ENCODE measurements at places on chromosomes 3 and 15.

GRCh38 chr3:125643172-125643571, 47.9 kb upstream of the OSBPL11 start:
- DNase-seq: no peak

DNA sequence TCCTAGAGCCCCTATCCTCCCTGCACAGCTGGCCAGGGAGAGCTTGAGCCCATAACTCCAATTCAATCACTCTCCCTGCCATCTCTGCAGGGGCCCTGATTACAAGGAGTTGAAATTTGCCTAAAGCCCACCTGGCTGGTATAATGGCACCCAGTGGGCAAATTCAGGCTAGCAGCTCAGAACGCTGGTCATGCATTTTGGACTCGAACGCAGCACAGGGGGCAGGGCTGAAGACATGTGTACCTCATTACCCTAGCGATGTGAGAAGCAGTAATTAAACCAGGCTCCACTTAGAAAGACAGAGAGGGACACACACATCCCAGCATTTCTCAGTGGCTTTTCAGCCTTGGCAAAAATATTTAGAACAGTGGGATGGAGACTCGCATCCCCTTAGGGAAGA, 3.2 kb downstream of the INSYN1 start:
- no peak for DNase-seq

DNA sequence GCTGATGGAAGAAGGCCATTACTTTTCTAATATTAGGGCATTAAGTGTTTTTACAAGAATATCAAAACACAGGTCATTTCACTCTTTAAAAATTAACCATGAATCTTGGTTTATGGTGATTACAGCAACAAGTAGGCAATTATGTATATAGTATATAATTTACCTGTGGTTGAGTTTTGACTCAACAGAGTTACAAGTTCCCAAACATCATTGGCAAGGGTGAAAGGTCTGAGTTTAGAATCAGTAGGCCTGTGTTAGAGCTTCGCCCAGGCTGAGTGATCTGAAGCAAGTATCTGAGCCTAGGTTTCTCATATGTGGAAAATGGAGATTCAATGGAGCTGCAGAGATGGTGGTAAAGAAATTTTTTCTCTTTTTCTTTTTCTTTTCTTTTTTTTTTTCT, 25.1 kb upstream of the LPP start:
- DNase-seq: no peak

DNA sequence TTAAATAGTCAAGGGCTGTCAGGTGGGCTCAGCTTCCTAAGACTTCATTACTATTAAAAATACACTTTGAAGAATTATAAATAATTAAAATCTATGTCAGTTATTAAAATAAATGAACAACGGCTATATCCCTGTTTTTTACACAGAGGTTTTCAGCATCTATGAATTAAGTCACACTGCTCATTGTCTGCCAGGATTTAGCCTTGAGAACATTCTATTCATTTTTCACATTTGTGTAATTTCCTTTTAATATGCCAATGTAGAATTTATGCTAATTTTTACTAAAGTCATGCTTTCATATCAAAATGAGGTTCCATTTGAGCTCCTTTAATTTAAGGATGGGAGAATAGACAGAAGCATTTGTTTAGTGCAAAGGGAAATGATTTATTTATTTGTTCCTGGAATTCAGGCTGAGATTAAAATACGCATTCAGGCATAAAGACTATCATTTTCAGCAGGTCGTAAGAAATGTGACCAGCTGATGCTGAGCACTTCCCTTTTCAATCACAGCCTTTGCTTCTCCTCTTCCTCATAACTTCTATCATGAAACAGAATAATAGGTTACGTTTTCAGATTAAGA, 345.1 kb downstream of the MFSD1 start:
- DNase-seq: peak; percentile 45

GRCh38 chr3:43906849-43907507, 216.2 kb downstream of the ABHD5 start:
- no peak for DNase-seq

DNA sequence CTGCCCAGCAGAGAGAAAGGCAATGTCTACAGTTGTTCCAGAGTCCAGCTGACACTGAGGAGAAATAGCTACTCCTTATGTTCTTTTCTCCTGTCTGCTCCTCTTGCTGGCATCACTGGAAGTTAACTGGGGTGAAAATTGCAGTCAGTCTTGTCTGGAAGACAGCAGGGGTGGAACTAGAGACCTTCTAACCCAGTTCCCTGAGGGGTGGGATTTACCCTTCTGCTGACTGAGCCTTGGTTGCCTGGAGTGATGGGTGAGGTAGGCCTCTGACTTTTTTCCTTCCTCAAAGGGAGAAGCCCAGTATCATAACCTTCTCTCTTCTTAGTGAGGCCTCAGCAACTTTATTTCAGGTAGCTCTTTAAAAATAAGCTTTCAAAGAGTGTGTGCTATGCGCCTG, 16.2 kb downstream of the ZNF609 start:
- no peak for DNase-seq

GRCh38 chr15:83516935-83517334, 69.8 kb downstream of the SH3GL3 start:
- DNase-seq: no peak

DNA sequence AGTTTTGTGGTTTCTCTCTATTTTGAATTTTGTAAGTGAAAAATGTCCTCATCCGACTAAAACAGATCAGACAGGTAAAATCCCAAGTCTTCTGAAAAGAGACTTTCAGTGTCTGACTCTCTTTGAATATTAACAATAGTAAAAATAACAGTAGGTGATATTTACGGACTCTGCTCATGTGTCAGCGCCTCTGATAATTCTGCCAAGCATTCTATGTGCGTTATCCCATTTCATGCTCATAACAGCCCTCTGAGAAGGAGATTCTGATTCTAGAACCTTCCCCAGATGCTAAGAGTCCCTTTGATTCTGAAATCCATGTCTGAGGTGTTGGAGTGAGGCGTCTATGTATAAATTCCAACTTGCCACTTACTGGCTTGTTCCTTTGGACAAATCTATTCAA, 282.8 kb downstream of the FEZF2 start:
- no peak for DNase-seq

- no peak for DNase-seq
Observed at GRCh38 chr15:45498701-45499100, 23.9 kb downstream of the SLC30A4 start.

DNA sequence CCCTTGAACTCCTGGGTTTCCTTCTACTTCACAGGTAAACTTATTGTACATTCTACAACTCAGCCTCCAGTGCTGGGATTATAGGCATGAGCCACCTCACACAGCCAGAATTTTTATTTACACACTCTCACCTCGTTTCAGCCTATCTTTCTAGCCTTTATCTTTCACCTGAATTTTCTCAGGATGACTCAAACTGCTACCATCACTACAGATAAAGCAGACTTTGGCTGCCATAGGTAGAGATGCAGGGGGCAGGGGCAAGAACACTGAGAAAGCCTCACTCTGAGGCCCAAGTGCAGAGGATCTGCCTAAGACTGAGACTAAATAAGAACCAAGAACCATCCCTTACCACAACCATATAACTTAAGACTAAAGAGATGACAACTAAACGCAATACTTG, 59.0 kb downstream of the ETFA start:
- DNase-seq: no peak

- DNase-seq: no peak
Observed at GRCh38 chr15:38620098-38620497, 55.5 kb upstream of the RASGRP1 start.

- DNase-seq: no peak
Observed at GRCh38 chr3:59935025-59935424, 885.2 kb upstream of the CFAP20DC start.

DNA sequence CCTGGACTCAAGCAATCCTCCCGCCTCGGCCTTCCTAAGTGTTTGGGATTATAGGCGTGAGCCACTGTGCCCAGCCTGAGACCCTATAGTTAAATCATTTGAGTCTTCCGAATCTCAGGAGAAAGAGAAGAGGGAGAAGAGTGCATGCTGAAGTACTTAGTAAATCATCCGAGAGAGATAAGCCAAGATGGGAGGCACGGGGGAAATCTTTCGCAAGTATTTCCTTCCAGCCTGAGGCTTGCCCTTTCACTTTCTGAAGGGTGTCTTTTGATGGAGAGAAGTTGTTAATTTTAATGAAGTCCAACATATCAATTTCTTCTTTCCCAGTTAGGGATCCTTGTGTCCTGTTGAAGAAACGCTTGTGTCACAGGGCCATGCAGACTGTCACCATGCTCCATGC, 97.1 kb upstream of the SLC6A6 start:
- DNase-seq: no peak

- no peak for DNase-seq
Observed at GRCh38 chr3:115720983-115721382, 97.7 kb downstream of the GAP43 start.

DNA sequence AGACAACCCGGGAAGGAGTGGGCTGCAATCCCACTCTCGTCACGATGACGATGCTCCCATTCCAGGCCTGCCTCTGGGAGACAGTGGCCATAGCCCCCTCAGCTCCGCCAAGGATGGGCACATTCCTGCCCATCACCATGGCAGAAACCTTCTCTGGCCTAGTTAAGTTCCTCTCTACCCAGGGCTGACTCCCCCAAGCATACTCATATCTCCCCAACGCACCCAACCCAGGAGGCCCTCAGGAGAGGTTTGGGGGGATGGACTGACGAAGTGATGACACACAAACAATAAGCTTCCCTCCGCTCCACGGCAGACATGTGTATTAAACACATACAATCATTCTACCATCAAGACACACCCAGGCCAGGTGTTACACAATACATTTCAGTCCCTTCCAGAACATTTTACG, 60.1 kb downstream of the VGLL4 start:
- no peak for DNase-seq

GRCh38 chr3:117017135-117017894, 307.7 kb downstream of the TUSC7 start:
- DNase-seq: no peak

DNA sequence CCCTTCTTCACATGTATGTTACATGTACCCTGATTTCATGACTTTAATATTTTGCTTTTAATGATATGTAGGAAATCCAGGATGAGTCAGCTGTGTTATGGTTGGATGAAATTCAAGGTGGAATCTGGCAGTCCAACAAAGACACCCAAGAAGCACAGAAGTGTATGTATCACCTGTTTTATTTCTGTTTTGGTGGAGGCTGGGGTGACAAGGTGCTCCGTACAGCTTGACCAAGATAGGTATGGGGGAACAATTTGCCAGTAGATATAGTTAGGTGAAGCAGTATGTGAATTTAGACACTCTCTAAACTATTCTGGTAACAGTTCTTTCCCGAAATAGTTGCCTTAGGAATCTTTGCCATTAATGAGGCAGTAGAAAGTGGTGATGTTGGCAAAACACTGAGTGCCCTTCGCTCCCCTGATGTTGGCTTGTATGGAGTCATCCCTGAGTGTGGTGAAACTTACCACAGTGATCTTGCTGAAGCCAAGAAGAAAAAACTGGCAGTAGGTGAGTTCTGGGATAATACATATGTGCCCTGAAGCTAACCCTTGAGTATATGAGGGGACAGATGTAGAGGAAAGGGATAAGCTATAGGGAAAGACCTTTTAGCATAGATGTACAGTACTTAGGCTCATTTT, 63.7 kb upstream of the CRTC3 start:
- peak; percentile 51 for DNase-seq

DNA sequence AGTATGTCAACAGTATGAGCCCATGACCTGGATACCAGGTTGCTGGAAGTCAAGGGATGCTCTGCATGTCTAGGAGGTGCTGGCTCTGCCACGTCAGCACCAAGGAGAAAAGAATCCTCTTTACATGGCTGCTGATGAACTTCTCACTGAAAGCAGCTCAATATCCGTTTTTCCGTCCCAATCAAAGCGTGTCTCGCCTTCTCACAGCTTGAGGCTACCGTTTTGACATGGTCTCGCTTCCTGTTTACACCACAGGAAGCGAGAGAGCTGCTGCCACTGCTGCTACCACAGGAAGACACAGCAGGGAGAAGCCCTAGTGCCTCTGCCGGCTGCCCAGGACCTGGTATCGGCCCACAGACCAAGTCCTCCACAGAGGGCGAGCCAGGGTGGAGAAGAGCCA, 27.3 kb downstream of the STARD5 start:
- DNase-seq: peak; percentile 30

DNA sequence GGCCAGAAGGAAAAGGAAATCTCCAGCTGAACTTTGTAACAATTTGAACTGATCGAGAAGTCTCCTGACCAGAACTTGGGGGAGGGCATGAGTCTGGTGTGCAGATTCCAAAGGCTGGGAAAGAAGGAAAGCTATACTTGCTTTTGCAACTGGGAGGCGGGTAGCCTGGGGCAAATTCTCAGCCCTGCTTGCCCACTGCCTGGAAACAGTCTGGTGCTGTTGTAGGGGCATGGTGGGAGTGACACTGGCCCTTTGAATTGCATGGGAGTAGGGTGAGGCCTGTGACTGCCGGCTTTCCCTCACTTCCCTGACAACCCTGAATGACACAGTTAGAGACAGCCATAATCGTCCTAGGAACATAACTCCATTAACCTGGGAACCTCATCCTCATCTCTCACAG, 114.0 kb upstream of the POU1F1 start:
- no peak for DNase-seq

DNA sequence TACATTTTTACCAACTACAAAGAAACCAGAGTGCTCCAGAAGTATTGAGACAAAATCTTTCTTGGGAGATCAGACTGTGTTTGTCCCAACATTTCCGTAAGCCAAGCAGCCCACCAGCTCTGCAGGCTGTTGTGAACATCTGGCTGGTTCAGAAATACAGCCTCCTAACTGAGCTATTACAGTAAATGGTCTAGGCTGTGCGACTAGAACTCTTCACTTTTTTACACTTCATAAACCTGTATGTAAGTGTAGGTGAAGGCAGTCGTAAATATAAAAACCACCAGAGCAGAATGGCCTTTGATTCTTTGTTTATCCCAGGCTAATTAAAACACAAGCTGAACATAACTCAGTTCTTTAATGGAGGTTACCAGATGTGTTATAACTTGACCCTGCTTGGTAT, 235.3 kb downstream of the ARRDC4 start:
- no peak for DNase-seq

DNA sequence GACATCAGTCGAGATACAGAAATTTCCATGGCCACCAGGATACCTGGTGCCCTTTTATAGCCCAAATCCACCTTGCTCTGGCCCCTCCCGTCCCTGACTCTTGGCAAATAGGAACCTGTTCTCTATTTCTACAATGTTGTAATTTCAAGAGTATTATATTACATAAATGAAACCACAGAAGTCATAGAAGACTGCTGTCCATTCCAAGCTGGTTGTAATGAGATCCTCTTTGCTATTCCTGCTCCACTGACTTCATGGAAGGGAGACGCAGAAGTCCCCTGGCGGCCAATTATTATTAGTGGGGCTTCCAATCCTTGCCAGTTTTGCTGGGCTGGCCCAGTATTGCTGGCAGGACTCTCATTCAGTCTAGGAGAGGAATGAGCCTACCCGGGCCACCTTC, 26.6 kb downstream of the DCP1A start:
- DNase-seq: no peak

GRCh38 chr3:138011722-138012121, 1.8 kb downstream of the CLDN18 start:
- DNase-seq: no peak
